ENCODE measurements at places on chromosomes 2 and 18. TPM values are rescaled to one million over a fixed set of nuclear protein-coding genes. Genes with fewer than 3 reads are reported as not detected.

The ARPC2 gene
- total RNA-seq = 568 TPM

DNA sequence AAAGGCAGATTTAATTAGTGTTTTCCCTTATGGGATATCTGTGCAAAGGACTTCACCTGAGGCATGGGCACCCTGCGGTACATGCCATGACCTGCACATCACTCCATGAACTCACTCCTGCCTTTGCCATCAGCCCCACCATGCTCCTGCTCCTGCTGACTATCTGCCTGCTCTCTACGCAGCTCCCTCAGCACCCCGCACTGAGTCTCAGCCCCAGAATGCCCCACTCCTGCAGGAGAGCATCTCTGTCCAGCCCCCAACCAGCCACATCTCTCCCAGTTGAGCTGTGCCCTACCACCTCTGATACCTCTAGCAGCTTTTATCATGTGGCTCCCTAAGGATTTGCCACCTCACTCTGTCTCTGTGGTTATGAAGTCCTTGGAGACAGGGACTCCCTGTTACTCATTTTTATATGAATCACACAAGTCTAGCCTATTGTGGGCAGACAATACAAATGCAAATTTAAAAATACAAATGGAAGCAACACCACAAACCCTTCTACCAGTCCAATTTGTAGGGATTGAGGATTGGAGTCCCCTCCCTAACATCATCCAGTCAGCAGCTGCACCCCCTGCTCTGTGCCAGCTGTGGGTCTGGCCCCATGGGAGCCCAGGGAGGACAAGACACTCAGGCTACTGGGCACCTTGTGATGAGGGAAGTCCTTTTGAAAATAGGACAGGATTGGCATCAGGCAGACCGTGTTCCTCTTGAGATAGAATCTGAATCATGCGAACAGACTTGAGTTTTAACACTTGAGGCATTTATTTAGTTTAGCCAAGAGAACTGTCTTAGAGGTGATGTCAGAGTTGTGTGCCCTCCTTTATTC, 689.6 kb upstream of the HS6ST1 start:
- H3K4me1 ChIP-seq = peaks cover 6% of the 10 kb centered on the region
- no peak for DNase-seq
- H3K27ac ChIP-seq = no peak overlapping the region
- H3K4me3 ChIP-seq = no peak overlapping the region
- no peaks in the 10 kb centered on the region for H3K36me3 ChIP-seq

GRCh38 chr18:12015416-12016062, 34.2 kb downstream of the IMPA2 start:
- H3K4me1 ChIP-seq = no peaks in the 10 kb centered on the region
- no peaks in the 10 kb centered on the region for H3K27me3 ChIP-seq
- DNase-seq = no peak
- no peak overlapping the region for H3K4me3 ChIP-seq

DNA sequence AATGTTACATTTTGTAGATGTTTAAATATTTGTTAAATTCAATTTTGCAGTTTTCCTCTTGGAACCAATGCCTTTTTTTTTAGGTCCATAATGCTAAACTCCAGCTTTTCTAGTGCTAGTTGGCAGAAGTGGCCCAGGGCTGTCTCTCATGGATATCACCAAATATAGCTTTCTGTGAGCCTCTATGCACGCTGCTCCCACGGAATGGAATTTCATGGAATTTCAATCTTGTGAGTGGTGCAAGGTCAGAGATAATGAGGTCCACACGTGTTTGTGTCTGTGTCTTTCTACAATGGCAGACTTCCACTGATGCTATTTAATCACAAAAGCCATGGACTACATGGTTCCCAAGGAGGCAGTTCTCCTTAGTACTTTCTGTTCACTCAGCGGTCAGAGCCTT, 191.5 kb upstream of the PARD3B start:
- H3K4me3 ChIP-seq = no peak overlapping the region
- H3K27me3 ChIP-seq = no peaks in the 10 kb centered on the region
- H3K27ac ChIP-seq = no peak overlapping the region
- DNase-seq = no peak
- H3K4me1 ChIP-seq = no peaks in the 10 kb centered on the region

DNA sequence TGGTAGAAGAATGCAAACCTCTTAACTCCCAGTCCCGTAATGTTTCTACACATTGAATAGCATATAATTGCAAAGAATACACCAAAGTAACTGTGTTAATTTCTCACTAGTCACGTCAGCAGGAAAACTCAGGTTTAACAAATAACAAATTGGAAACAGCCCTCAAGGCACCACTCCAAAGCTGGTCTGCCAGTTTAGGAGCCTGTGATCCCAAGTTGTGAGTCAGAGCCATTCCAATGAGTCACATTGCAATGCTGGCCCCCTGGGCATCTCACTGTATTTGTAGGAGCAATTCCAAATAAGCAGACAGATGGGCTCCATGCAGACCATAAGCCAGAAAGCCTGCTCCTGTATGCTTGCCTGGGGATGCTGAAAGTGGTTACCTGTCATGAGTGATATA, 143.2 kb upstream of the SETBP1 start:
- no peaks in the 10 kb centered on the region for H3K27me3 ChIP-seq
- H3K4me3 ChIP-seq = no peak overlapping the region
- no peaks in the 10 kb centered on the region for H3K4me1 ChIP-seq
- no peak for DNase-seq
- H3K36me3 ChIP-seq = no peaks in the 10 kb centered on the region
- H3K27ac ChIP-seq = no peak overlapping the region

The RAX gene
- not detected for total RNA-seq

DNA sequence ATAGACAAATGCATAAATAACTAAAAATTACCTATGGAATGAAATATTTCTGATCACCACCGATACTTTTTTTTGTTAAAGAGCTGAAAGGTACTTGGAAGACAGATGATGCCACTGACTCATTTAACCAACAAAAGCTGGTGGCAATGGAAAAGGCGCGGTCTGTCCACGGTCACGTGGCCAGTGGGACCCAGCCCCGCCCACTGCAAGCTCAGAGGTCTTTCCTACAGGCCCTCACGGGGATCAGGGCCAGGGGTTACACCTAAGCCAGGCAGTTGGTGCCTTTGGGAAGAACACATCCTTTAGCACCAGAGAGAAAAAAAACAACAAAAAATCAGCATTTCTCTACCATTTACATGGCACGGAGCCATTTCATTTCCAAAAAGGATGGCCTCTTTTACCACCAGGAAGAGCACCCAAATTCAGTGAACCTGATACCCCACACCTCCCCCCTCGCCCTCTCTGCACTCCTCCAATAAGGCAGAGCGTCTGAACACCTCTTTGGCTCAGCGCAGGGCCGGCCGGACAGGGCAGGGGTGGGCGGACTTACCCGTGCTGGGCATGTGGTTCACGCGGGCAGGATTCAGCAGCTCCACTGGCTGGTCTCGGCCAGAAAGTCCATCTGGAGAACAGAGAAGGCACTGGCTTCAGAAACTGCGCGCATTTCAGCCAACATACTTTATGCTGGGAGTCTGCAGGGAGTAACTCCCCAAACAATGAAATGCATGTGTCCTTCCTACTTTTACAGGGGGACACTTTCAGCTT, 164.6 kb downstream of the HDAC4 start:
- no peak for DNase-seq
- no peaks in the 10 kb centered on the region for H3K27me3 ChIP-seq
- H3K4me1 ChIP-seq = no peaks in the 10 kb centered on the region
- no peak overlapping the region for H3K4me3 ChIP-seq
- H3K36me3 ChIP-seq = no peaks in the 10 kb centered on the region
- H3K27ac ChIP-seq = no peak overlapping the region

DNA sequence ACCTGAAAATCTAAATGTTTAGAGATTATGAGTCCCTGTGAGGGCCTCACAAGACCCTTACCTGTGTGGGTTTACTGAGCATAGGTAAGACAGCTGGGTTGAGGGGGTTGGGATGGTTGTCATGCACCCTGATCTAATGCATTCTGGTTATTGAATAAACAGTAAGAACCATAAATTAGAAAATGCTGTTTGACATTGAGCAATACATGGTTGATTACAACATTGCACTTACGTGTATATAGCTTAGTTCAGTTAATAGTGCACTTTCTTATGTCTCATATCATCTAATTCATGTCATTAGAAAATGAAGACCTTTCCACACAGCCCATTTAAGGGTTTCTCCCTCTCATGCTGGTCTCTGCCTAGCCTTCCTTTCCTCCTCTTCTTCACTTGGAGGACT, 253.5 kb upstream of the ATP5MC3 start:
- H3K4me3 ChIP-seq = no peak overlapping the region
- DNase-seq = no peak
- no peaks in the 10 kb centered on the region for H3K4me1 ChIP-seq
- H3K27ac ChIP-seq = no peak overlapping the region

- H3K36me3 ChIP-seq = no peaks in the 10 kb centered on the region
- no peak overlapping the region for H3K27ac ChIP-seq
- peaks cover 53% of the 10 kb centered on the region for H3K4me1 ChIP-seq
- no peaks in the 10 kb centered on the region for H3K27me3 ChIP-seq
These were observed 17.0 kb downstream of the SMAD7 start for GRCh38 chr18:48933578-48934414.

DNA sequence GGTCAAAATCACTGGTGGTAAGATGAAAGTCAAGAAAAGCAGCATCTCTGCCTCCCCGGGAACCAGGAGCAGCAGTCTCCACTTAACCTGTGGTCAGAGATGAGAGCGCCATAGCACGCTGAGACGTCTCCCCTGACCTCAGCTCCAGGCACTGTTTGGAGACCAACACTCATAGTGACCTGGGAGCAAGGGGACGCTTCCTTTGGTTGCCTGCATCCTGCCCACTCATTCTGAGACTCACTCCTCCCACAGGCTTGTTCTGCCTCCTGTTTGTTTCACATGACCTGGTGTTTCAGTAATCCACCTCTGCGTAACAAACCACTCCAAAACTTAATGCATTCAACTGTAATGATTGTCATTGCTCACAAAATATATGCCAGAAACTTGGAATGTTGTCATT, 139.3 kb downstream of the ACOXL start:
- H3K4me1 ChIP-seq = peaks cover 3% of the 10 kb centered on the region
- H3K4me3 ChIP-seq = no peak overlapping the region
- H3K27ac ChIP-seq = no peak overlapping the region
- no peak for DNase-seq
- H3K27me3 ChIP-seq = peaks cover 3% of the 10 kb centered on the region

- DNase-seq = no peak
- no peaks in the 10 kb centered on the region for H3K27me3 ChIP-seq
- no peak overlapping the region for H3K27ac ChIP-seq
- no peaks in the 10 kb centered on the region for H3K4me1 ChIP-seq
- peaks cover 65% of the 10 kb centered on the region for H3K36me3 ChIP-seq
These were observed 22.5 kb downstream of the CYTIP start for GRCh38 chr2:157421331-157421944.

- no peaks in the 10 kb centered on the region for H3K27me3 ChIP-seq
- no peak overlapping the region for H3K4me3 ChIP-seq
- no peaks in the 10 kb centered on the region for H3K4me1 ChIP-seq
- H3K36me3 ChIP-seq = peaks cover 20% of the 10 kb centered on the region
These were observed 155.6 kb downstream of the TTC27 start for GRCh38 chr2:32783469-32783868.

The CYRIA gene
- 4.2 TPM for total RNA-seq

- peak overlapping the region; percentile 82 for H3K27ac ChIP-seq
- no peaks in the 10 kb centered on the region for H3K27me3 ChIP-seq
- H3K4me3 ChIP-seq = 0 out of 2 replicates have a peak overlapping the region, but pooled peaks have one; percentile 10
- H3K36me3 ChIP-seq = no peaks in the 10 kb centered on the region
- no peak for DNase-seq
These were observed 27.7 kb downstream of the EIF2AK3 start for GRCh38 chr2:88599527-88599926.

GRCh38 chr2:30181176-30181575, 34.4 kb downstream of the YPEL5 start:
- no peaks in the 10 kb centered on the region for H3K36me3 ChIP-seq
- H3K27ac ChIP-seq = no peak overlapping the region
- no peaks in the 10 kb centered on the region for H3K27me3 ChIP-seq
- no peak for DNase-seq
- H3K4me1 ChIP-seq = no peaks in the 10 kb centered on the region

The FKBP7 gene
- total RNA-seq = 23.1 TPM

DNA sequence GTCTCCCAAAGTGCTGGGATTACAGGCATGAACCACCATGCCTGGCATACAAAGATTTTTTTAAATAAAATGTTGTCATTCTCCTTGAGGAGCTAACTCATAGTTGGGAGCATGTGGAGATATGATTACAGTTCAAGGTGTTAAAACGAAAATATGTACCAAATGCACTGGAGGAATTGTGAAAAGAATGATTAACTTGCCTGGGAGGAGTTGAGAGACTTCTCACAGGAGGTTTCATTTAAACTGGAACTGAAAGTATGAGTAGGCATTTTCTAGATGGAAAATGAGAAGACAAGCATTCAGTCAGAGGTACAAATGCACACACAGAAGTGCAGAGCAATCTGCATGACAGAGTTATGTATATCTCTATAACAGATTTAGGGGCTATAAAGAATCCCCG, 126.6 kb upstream of the PDE1A start:
- H3K4me1 ChIP-seq = no peaks in the 10 kb centered on the region
- no peak overlapping the region for H3K4me3 ChIP-seq
- no peaks in the 10 kb centered on the region for H3K27me3 ChIP-seq
- H3K27ac ChIP-seq = no peak overlapping the region
- no peak for DNase-seq

DNA sequence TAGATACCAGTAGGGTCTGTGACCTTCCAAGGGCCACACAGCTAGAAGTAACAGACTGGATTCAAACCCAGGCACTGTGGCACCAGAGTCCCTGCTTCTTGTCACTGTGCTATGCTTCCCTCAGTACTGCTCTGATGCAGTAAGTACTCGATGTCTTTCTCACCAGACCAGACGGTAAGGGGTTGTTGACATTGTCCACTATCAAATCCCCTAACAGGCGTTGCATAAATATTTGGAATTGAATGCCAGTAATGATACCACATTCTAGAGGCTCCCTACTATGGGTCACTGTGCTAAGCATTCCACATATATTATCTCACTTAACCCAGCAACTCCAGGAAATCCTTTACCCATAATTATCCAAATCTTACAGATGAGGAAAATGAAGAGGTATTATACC, 223.1 kb downstream of the C1D start:
- no peak for DNase-seq
- H3K27ac ChIP-seq = peak overlapping the region; percentile 97
- H3K4me1 ChIP-seq = peaks cover 61% of the 10 kb centered on the region
- no peaks in the 10 kb centered on the region for H3K27me3 ChIP-seq
- no peak overlapping the region for H3K4me3 ChIP-seq

- H3K36me3 ChIP-seq = no peaks in the 10 kb centered on the region
- H3K27ac ChIP-seq = no peak overlapping the region
- H3K4me3 ChIP-seq = no peak overlapping the region
- no peak for DNase-seq
- no peaks in the 10 kb centered on the region for H3K4me1 ChIP-seq
- no peaks in the 10 kb centered on the region for H3K27me3 ChIP-seq
These were observed 94.8 kb downstream of the SH3BP4 start for GRCh38 chr2:235046589-235046988.
